ENCODE measurements at places on chromosomes 2 and 18. TPM values are rescaled to one million over a fixed set of nuclear protein-coding genes. Genes with fewer than 3 reads are reported as not detected.

DYNAP gene
- total RNA-seq: not detected

DIS3L2 gene
- 12.3 TPM for total RNA-seq

CNOT9 gene
- 39.2 TPM for total RNA-seq

TPGS2 gene
- 94.8 TPM for total RNA-seq

DHRS9 gene
- total RNA-seq: 3.5 TPM

ASTL gene
- not detected for total RNA-seq

CCDC74B gene
- total RNA-seq: 6.1 TPM

XDH gene
- total RNA-seq: 1.1 TPM

MARCHF4 gene
- total RNA-seq: 27.7 TPM

Data from A549 treated with GW870086 at 1 μM for 4 hours (cell line).